Stimulated activated CD8-positive, alpha-beta memory T cell treated with anti-CD3 and anti-CD28 coated beads, Interleukin-4, amount 100 ng/mL, for 4 hours (primary cell): ENCODE measurements at places on chromosomes 12 and 14.

DNA sequence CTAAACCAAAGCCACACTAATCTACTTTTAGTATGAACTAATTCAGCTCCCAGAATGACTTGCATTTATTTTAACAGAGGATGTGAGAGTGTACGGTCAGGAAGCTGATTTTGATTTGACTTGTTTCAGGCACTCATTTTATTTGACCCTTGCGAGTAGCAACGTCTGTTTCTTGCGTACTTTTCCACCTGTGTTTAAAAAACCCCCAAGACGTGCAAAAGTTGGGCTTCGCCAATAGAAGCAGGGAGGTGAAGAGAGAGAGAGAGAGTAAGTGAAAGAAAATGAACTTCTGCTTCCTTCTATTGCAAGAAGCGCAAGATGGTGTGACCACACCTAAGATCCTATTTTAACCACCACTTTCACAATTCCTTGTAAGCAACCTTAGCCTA, 6.7 kb upstream of the SLC15A4 start:
- DNase-seq = no peak

DNA sequence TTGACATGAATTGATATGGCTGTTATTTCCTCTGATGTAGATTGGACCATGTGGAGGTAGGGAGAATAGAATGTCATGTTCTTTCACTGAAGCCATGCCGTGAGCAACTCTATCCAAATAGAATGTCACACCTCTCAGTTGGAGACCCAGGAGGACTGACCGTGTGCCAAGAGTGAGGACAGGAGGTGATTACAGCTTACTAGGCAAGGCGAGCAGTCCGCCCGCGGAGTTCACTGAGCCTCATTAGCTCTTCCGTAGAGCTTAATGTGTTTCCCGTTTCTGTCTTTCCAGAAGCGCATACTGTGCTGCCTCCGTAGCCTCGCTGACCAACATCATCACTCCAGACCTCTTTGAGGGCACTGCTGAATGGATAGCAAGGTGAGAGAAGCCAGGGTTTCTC, 45.6 kb downstream of the FNTB start:
- no peak for DNase-seq

- DNase-seq = no peak
Observed at GRCh38 chr14:53549956-53550355, 396.8 kb upstream of the DDHD1 start.

DNA sequence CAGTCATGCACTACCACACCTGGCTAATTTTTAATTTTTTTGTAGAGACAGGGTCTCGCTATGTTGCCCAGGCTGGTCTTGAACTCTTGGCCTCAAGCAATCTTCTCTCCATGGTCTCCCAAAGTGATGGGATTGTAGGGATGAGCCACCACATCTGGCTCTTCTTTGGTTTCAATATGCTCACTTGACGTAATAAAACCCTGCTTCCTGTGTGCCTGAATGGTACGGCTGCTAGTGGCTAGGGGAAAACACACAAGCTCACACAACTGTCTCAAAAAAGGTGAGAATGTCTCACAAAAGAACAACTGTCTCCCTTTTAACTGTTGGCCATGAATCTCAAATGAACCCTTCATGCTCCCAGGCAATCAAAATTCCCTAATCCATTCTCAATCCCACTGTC, 15.0 kb downstream of the C1S start:
- DNase-seq = no peak

GRCh38 chr12:112308652-112309051, 73.6 kb downstream of the HECTD4 start:
- DNase-seq = no peak

DNA sequence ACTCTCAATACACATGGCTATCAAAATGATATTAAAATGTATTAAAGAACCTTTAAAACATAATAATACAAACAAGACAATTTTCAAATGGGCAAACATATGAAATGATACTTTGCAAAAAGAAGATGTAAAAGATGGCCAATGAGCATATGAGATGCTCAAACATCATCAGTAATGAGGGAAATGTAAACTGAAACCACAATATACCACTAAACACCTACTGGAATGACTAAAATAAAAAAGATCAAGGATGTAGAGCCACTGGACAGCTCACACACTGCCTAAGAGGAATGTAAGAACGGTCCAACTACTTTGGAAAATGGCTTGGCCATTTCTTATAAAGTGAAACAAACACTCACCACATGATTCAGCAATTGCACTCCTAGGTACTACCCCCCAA, 97.2 kb upstream of the BBS10 start:
- no peak for DNase-seq

- no peak for DNase-seq
Observed at GRCh38 chr12:132236930-132237771, 92.2 kb downstream of the GALNT9 start.

DNA sequence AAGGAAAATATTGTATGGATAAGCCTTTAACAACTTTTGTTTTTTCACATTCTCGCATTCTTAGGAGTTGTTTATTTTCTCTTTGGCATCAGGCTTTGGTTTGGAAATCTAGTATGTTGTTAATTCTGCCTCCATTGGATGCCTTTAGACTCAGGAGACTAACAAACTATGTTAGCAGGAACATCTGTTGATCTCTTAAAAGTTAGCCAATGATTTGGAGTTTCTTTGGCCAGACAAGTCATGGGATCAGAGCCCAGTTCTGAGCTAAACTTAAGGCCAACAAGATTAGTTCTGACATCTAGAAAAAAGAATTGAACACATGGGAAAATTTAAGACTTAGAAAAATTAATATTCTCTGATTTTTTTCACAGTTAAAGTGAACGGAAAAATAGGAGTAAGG, 35.3 kb upstream of the STRAP start:
- no peak for DNase-seq

DNA sequence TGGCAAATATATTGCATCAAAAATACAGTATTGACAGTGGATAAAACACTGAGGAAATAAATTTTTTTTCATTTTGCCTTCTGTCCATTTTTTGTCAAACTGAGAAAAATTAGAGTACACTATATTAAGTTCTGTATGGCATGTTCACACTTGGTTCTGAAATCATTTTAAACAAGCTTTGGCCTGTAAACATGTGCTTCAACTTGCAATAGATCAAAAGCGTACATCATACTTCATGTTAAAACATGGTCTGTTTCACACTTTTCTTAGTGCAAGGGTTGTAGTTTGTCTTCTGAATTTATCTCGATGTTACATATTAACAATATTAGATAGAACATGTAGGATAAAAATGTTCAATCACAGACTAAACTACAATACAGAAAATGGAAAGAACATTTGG, 208.0 kb downstream of the PCNX1 start:
- no peak for DNase-seq

- DNase-seq = no peak
Observed at GRCh38 chr12:123399255-123399617, 15.3 kb downstream of the KMT5A start.

GRCh38 chr12:70576341-70577282, 60.6 kb downstream of the PTPRB start:
- no peak for DNase-seq

- DNase-seq = no peak
Observed at GRCh38 chr12:24759155-24759554, 189.7 kb downstream of the BCAT1 start.

- no peak for DNase-seq
Observed at GRCh38 chr14:32611752-32612151, 282.7 kb downstream of the AKAP6 start.

DNA sequence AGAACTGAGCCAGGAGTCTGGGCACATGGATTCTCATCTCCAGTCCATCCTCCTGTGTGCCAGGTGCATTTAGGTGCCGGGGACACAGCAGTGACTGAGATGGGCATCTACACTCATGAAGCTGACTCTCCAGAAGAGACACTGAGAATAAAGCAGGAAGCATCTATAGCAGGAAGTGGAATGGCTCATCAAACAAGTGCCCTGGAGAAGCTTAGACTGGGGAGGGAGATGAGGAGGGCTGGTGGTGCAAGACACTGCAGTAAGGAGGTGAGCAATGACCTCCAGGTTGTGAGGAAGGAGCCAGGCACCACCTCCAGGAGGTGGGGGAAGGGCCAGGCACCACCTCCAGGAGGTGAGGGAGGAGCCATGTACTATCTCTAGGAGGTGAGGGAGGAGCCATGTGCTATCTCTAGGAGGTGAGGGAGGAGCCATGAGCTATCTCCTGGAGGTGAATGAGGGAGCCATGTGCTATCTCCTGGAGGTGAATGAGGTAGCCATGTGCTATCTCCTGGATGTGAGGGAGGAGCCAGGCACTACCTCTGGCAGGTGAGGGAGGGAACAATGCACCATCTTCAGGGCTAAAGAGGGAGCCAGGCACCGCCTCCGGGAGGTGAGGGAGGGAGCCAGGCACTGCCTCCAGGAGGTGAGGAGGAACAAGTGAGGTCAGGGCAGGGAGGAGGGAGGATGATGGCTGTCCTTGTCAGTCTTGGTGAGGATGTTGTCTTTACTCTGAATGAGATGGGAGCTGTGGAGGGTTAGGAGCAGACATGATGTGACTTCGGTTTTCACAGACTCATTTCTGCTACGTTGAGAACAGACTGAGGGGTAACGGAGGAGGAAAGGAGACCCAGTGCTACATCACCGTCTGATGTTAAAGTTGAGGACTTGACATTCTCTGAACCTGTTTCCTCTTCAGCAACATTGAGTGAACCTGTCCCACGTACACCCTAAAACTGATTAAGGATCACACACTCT, 961.9 kb upstream of the TMEM132C start:
- no peak for DNase-seq

GRCh38 chr12:43063650-43064049, 474.1 kb upstream of the PRICKLE1 start:
- DNase-seq = no peak

DNA sequence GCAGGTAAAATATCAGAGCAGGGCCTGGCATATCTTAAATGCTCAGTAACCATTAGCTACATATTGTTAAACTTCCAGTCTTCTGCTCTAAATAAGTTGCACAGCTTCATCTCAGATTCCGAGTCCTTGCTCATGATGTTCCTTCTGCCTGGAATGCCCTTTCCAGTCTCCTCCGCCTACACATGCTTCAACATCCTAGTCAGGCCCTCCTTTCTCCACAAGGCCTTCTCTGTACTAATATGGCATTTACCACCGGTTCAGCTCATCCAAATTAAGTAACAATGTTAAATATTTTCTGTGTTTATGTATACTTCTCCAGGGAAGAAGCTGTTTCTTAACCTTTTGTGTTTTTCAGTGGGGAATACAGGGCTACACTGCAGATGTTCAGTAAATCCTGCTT, 8.5 kb downstream of the DHH start:
- DNase-seq = no peak

- no peak for DNase-seq
Observed at GRCh38 chr12:4526923-4527546, 11.7 kb upstream of the RAD51AP1 start.

DNA sequence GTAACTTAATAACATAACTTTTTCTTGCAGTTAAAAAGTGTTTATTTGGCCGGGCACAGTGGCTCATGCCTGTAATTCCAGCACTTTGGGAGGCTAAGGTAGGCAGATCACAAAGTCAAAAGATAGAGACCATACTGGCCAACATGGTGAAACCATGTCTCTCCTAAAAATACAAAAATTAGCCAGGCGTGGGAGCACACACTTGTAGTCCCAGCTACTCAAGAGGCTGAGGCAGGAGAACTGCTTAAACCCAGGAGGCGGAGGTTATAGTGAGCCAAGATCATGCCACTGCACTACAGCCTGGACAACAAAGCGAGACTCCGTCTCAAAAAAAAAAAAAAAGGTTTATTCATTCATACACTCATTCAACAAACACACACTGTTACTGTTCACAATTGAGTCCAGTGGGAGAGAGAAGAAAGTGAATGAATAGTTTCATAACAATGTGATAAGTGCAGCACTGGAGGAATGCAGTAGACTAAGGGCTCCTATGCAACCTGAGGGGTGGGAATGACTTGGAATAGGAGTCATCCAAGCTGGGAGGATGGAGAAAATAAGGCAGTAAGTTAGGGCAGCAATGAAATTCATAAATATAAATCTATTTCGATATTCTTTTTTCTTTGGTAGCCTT, 19.8 kb downstream of the DAD1 start:
- DNase-seq = no peak

GRCh38 chr14:92323916-92324818, 1.2 kb downstream of the SLC24A4 start:
- no peak for DNase-seq

- DNase-seq = no peak
Observed at GRCh38 chr12:21912318-21912717, 28.9 kb downstream of the ABCC9 start.

DNA sequence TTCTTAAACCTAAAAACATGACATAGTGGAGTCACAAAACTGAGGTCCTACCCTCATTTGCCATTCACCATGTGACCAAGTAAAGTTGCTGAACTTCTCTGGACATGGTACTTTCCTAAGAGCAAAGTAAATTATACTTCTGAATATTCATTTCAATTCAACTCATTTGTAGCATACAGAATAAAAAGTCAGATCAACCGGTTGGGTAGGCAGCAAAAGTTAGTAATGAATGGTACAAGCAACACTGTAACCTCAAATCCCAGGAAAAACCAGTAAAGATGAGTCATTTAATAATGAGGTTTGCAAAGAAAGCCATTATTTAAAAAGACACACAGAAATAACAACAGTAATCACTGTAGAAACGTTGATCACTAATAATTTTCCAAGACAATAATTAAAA, 8.7 kb downstream of the POLE2 start:
- DNase-seq = no peak

DNA sequence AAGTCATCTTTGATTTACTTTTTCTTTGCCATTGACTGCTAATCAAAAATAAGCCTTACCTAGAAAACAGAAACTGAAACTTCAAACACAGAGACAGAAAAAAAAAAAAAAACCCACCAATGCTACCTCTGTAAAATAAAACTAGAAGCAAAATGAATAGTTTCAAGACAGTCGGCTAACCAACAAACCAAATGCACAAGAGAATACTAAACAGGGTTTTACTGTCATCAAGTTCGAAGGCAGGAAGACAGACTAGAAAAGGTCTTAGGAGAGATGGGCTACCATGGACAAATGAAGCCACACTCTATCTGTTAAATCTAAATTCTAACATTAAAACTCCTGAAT, 59.5 kb downstream of the SEL1L start:
- DNase-seq = no peak

DNA sequence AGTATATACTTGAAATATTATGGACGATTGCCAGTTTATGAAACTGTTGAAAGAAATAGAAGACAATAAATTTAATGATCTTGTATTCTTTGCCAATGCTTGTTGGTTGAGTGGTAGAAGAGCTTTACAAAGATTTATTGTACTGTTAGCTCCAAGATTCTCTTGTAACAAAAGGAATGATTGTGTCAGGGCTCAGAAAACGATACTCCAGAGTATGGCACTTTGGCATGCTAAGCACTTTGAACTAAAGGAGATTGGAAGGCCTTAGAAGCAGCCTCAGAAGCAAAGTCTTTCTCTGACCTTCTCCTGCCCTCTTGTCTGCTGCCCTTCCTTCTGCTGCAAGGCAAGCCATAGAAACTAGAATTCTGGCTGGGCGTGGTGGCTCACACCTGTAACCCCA, 4.2 kb upstream of the NGDN start:
- DNase-seq = no peak

- DNase-seq = no peak
Observed at GRCh38 chr14:72237722-72238666, 305.8 kb downstream of the RGS6 start.
